ENCODE measurements at places on chromosomes 6 and 20.

GRCh38 chr6:151054306-151054705, 185.5 kb upstream of the AKAP12 start:
- no peak for DNase-seq

GRCh38 chr6:156662025-156662445, 115.1 kb upstream of the ARID1B start:
- DNase-seq = peak; percentile 75

- DNase-seq = no peak
Observed at GRCh38 chr6:158565482-158566040, 5.7 kb downstream of the TMEM181 start.

DNA sequence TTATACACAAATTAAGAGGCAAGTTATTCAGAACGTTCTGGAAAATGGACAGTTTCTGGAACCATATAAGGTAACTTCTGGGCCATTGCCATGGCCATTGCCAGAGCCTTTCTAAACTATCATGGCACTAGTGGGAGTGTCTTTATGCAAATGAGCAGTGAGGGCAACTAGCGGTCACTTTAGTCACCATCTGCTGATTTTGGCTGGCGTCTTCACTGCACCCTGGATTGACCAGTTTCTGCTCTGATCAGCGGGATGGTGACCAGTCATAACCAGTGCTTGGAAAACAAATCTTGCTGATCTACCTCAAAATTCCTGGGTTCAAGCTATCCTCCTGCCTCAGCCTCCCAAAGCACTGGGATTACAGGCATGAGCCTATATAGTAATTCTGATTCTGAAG, 7.3 kb upstream of the SNTA1 start:
- DNase-seq = no peak

DNA sequence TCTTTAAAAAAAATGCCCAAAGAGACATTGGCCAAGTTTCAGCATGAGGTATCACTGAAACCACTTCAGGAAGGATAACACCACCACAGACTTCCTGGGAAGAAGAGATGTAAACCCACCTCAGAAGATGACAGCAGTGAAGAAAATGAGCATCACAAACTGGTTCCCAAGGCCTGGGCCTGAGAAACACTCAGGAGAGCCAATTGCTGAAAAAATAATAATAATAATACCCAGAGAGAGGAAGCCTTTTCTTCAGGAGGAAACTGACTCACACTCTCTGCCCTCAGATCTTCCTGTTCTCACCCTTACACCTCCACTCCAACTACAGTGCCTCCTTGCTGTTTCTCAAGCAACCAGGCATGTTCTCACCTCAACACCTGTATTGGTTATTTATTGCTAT, 68.1 kb upstream of the MAFB start:
- DNase-seq = no peak

DNA sequence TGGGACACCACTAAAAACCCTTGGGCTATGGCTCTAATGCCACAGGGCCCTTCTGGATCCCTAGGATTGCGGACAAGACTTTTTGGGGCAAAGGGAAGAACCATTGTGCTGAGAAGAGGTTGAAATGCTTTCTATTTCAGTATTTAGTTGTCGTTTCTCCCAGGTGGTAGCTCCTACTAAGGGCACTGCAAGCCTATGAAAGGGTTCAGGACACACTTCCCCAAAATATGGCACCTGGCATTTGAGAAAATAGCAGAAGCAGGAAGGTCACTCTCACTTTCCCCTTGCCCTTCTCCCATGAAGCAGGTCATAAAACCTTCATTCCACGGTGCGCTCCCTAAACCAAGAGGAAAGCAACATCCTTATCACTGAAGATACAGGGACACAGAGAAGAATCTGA, 125.4 kb upstream of the GPR6 start:
- no peak for DNase-seq

- no peak for DNase-seq
Observed at GRCh38 chr20:34222208-34222607, 19.0 kb upstream of the ASIP start.

- no peak for DNase-seq
Observed at GRCh38 chr6:101108286-101108685, 227.2 kb upstream of the ASCC3 start.

DNA sequence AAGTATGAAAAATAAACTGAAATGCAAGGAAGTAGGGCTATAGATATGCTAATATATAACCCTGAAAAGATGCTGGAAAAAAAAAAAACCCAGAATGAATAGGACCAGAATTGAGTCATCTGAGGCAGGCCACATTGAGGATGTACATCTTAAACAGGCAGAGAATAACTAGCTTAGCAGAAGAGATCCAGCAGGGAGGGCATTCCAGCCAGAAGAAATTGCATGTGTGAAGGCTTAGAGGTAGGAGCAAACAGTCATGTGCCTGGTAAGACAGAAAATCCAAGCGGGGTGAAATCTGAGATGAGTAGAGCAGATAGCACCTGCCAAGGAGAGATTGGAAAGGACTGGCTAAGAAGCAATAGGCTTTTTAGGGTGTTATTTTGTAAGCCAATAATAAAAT, 2.6 kb downstream of the COL19A1 start:
- DNase-seq = no peak

DNA sequence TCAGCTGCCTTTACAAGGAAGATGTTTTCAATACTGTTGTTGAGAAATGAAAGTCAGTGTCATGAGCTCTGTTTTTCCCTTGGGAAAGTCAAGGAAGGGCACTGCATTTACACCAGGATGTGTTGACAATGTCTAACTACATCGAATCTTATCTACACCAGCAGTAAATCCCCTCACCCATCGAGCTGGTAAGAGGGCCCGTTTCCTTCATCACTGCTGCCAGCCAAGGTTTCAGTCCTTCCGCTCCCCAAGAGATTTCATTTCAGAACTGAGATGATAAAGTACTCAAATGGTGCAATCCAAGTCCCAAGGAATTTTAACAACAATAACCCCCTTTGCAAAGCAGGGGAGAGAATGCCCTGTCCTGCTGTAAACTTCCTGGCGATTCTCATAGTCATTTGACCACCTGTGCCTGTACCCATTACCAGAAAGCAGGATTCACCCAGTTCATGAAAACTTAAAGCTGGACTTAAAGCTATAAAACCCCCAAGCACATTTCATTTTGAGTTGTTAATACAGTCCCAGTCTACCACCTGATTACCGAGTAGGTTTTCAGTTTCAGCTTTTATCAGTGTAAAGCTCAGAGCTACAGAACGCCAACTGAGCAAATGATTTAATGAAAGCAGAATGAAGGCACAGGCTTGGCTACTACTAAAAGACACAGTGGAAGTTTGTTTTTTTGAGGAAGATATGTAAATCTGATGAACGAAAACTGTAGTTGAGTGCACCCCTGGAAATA, 122.5 kb upstream of the TAB2 start:
- DNase-seq = no peak
